ENCODE measurements at places on chromosomes 13 and 19.

GRCh38 chr13:31001647-31002046, 69.2 kb downstream of the TEX26 start:
- no peak for DNase-seq

DNA sequence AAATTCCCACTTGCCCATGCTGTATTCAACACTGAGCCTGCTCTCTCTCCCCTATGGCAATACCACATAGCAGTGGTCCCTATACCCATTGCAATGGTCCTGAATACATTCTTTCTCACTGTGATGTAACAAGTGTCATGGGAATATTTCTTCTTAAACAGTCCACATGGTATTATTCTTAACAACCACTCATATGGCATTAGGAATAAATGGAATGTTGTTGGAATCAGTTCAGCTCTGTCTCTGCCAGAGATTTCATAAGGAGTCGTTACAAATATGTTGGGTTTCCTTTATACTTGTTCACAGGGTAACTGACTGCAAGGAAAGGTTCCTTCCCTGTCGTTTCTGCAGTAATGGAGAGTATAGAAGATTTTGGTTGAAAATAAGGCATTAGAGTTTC, 128.3 kb upstream of the SPATA13 start:
- DNase-seq: no peak

GRCh38 chr19:35207391-35207871, 21.1 kb downstream of the FAM187B start:
- no peak for DNase-seq

DNA sequence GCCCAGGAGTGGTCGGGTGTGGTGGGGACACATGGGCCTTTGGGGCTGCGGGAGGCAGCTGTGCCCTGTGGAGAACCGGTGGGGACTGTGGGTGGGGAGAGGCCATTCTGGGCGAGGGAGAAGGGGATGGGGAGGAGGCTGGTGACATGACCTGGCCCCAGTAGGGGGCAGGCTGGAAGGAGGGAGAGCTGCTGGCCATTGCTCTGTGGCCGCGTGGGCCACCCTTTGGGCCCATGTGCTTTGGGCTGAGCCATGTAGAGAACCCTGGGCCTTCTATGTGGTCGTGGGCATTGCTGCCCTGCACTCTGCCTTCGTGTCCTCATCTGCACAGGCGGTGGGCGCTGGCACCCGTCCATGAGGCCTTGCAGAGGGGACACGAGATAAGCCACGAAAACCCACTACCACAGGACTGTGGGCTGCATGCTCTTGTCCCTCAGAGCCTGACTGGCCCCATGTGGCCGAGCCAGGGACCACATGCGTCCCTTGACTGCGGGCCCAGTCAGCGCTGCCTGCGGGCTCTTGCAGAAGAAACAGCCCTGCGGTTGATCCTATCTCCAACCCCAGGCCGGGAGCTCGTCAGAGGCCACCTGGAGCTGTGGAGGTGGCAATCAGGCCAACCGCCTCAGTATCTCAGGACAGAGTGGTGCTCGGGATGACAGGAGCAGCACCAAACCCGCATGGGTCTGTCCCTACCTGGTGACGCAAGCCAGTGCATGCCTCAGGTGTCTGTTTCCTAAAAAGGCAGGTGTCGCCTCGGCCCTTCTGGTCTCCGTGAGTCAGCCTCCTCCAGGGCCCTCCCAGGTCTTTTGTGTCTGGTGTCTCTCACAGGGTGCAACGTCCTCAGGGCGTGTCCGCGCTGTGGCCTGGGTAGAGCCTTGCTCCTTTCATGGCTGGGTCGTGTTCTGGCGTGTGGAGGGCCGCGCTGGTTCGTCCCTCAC, 14.3 kb downstream of the FZR1 start:
- no peak for DNase-seq

DNA sequence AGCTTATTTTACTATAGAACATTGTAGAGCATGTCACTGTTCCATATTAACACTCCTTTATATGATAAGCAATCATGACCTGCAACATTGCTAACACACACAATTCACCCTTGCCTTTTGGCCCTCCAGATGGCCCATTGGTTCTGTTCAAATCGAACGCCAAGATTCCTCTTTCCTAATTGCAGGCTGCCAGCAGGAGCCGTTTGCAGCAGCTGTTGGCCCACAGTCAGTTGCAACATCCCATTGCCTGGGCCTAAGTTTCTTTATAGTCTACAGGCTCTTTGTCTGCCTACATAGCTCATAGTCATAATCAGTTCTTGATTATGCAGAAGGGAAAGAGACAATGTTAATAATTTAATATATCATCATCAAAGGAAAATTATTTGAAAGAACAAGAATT, 37.6 kb downstream of the KCTD12 start:
- no peak for DNase-seq

DNA sequence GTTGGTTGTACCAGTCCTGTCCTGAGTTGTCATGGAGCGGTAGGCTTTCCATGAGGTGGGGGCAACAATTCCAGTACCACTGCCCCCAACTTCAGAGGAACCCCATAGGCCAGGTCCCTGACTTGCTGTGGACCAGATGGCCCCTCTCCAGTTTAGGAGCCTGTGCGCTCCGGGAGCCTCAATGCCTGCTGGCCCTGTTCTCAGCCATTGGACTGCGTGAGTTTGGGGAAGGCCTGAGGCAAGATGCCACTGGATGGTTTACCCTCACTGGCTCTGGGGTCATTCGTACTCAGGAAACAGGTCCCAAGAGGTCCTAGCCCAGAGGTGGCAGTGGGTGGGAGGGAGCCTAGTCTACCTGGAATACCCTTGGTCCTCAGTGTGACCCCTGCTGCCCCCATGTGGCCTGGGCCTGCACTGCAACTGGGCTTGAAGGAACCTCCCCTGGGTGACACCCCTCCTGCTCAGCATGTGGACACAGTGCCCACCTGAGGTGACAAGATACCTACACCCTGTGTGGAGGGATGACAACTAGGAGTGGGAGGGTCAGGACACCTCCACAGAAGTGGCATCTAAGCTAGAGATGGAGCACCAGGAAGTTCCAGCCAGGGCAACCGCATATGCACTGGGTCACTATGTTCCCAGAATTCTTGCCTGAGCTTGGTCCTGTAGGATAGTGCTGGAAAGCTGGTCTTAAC, 6.0 kb upstream of the PRR19 start:
- DNase-seq: peak; percentile 64

DNA sequence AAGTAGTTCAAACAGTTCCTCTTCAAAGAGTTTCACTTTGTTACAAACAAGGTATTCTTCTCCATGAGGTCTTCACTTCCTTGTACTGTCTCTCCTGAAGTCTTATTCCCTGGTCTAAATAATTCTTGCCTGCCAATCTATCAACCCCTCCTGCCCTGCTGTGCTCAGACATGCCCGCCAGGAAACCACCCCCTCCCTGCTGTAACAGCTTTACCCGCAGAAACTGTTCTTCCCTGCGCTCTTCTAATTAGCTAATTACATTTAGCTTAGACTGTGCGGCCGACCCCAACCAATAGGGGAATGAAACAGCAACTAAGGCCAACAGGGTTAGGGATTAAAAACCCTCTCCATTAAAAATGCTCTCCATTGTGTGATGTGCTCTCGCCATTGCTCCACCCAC, 46.7 kb downstream of the ZNF846 start:
- no peak for DNase-seq

DNA sequence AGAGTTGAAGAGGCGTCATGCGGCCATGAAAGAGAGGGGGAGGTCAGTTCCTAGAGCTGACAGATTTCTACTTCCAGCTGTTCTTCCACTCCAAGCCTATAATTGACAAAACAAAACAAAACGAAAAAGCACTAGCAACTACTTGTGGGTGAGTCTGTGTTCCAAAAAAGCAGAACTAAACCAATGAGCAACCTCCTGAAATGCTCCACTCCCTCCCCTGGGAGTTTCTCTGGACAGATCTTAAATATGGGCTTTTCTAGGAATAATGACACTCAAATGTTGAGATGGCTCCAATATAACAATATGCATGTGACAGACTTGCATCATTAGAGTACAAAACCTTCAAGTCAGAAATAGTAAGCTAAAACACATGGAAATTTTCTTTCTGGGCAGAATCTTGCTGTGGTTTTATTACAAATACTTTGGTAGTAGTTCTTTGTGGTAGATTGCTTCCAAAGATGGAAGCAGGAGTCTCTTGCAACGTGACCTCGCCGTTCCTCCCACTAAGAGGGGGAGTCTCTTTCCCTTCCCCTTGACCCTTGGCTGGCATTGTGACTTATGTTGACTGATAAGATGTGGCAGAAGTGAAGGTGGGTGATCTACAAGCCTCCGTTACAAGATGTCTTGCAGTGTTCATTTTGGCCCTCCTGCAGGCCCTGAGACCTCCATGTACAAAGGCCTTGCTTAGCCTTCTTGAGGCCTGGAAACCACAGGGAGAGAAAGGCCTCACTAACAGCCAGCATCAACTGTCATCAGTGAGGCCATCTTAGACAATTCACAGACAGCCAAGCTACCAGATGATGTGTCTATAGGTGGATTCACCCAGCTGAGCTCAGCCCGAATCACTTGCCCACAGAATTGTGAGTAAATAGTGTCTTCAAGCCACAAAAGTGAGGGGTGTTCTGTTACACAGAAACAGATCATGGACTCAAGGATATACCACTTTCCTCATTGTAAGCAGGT, 173.1 kb upstream of the RFC3 start:
- DNase-seq: no peak

DNA sequence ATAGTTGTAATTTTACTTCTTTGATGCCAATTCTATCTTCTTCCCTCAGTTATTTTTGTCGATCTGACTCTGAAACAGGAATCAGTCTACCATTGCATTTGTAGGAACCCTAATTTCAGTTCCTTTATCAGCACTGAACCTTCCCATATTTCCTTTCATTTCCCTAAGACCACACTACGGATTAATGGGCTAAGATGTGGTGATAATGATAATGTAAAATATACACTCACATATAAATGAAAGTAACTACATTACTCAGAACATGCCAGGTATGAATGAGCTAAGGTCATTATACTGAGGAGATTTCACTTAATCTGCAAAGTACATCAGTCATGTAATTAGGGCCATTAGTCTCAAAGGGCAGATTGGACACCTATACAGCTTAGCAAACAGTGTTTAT, 60.2 kb upstream of the RFC3 start:
- DNase-seq: peak; percentile 42

DNA sequence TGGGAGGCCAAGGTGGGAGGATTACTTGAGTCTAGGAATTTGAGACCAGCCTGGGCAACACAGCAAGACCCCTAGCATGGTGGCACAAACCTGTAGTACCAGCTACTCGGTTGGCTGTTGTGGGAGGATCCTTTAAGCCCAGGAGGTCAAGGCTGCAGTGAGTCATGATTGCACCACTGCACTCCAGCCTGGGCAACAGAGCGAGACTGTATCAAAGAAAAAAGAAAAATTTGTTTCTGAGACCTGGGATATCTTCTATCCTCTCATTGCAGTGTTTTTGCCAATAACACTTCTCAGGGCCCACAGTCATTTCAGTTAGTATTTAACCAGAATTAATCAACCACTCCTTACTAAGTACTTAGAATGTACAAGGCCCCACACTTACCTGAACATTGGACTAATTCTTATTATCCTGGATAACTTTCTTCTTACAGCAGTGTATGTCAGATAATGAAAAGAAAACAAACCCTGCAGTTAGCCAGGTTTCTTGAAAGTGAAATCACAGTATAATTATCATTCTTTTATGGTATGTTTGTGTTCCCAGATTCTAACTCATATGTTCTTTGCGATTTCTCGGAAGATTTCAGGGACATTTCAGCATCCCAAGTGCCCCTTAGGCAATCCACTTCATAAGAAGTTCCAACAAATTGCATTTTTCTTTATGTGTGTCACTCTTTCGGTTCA, 75.6 kb upstream of the KLF5 start:
- DNase-seq: no peak

DNA sequence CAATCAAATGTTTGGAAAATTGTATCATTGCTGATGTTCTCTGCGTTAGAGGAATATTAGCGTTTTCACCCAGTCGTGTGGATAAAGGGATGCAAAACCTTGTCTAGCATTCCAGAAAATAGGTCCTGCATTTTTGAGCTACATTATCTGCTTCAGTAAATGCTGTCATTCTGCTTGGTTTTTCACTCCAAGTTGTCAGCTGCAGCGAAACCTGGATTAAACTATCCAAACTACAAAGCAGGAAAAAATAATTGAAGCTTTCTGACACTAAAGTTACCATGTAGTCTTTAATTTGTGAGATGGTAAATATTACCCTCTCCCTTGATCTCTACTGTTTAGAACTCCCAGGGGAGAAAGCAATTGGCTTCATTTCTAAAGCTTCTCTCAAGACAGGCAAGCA, 1795.5 kb upstream of the PRR20A start:
- no peak for DNase-seq

- DNase-seq: no peak
Observed at GRCh38 chr19:8110931-8111330, 38.5 kb downstream of the FBN3 start.

DNA sequence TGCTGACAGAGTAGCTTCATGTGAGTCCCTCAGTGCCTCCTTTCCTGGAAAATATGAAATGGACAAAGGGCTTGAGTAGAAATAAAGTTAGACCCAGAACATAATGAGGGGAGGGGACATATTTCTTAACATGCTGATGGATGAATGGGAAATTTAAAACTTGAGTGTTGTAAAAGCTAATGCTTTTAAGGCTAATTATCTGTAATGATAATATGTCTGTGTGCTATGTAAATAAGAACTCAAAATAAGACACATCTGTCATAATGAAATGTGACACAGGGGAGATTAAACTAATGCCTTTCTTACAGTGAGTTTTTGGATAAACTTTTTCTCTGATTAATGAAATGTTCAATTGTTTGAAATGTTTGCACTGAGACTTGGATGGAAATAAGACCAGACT, 65.8 kb upstream of the RFXAP start:
- DNase-seq: no peak

- no peak for DNase-seq
Observed at GRCh38 chr13:46934749-46935148, 37.9 kb upstream of the HTR2A start.

DNA sequence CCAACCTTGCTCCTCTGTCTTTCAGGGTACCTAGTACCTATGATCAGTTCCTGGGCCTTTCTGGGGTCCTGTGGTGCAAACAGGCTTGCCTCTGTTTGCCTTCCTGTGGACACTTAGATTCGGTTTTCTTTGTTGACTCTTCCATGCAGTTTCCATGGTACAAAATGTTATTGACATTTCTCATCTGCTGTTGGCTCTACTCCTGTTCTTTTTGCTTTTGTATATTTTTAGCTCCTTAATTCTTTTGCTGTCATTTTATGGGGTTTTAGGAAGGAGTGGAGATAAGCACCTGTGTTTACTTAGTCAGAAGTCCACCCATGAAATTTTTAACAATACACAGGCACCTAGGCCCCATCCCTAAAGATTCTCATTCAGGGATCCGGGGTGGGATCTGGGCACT, 20.5 kb upstream of the CNMD start:
- DNase-seq: peak; percentile 86
